Activated CD8-positive, alpha-beta memory T cell treated with anti-CD3 and anti-CD28 coated beads, Interleukin-2, amount 50 U/mL, for 48 hours (primary cell): ENCODE measurements at places on chromosomes 7 and 10.
A peak's percentile ranks its signal among the peaks of the same experiment; 100 is the strongest.

GRCh38 chr10:9390516-9390915 lies 1336.0 kb downstream of the GATA3 start:
- no peak for DNase-seq

- DNase-seq, result no peak
Measured at GRCh38 chr10:62584731-62585130, 210.6 kb downstream of the ZNF365 start.

GRCh38 chr7:6198689-6199595 lies 73.5 kb downstream of the CYTH3 start:
- no peak for DNase-seq

DNA sequence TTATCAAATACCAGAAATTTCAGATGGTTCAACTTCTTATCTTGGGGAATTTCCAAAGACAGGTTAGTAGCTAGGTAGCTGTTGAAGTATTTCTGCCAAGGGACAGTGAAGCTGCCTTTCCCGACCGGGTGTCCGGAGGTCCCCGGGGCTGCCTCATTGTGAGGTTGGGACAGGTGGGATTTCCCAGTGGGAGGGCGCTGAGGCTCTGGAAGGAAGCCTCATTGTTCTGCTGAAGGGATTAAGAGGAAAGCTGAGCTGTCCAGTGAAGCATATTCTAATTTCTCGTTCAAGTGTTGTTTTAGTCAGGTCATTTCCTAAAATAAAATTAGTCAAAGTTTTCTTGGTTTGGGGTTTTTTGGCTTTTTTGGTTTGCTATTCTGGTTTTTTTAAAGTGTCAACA lies 244.2 kb downstream of the MGMT start:
- no peak for DNase-seq

- no peak for DNase-seq
Measured at GRCh38 chr10:118002581-118002980, 44.2 kb downstream of the RAB11FIP2 start.

DNA sequence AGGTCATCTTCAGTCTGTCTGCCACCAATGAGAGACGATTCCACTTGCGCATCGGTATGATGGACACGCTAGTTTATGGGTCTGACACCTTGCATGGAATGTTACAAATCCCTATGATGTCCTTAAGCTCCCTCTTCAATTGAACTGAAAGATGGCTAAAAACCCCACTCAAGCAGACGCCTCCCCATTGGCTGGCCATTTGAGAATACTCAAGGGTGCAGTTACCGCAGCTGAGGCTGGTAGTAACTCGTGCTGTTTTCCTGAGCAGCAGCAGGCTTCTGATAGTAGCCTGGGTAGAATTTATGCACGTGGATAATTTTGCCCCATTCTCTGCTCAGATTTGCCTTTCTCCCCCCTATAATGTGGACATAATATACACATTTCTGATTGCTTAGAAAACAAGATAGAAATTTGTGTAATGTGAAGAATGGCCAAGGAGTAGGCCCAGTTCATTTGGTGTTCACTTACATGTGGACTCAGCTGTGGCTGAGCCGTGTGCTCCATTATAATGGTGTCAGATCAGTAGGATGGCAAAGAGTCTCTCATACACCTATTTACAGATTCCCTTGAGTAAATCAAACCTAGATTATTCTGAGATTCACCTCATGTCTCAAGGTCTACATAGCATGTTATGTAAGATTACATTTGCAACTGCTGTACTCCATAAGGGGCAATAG lies 142.8 kb downstream of the HIBADH start:
- DNase-seq, result no peak

DNA sequence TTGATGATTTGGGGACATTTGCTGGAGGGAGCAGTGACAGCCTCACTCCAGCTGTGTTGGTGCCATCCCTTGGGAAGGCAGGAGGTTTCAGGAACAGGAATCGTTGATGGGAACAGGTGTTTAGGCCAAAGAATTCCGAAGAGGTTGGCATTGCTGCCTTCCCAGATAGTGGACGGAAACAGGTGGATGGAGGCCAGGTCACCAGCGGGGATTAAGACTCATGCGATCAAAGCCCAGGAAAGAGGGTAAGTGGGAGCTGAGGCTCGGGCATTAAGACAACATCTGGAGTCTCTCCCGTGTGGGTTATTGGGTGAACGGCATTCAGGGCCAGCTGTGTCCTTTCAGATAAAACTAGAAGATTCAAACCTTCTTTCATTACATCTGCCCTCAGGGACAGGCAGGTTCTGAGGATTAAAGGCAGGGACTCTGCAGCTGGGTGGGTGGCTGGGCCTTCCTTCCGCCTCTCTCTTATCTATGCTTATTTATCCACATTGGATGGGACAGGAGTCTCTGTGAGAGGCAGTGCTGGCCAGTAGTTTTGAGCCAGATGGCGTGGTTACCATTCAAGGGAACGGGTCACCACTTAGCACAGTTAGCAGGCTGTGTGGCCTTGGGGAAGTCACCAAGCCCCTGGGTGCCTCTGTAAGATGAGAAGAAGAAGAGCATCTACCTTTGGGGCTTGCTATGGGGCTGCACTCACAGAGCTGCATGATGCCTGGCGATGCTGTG lies 67.6 kb downstream of the INSIG1 start:
- no peak for DNase-seq

DNA sequence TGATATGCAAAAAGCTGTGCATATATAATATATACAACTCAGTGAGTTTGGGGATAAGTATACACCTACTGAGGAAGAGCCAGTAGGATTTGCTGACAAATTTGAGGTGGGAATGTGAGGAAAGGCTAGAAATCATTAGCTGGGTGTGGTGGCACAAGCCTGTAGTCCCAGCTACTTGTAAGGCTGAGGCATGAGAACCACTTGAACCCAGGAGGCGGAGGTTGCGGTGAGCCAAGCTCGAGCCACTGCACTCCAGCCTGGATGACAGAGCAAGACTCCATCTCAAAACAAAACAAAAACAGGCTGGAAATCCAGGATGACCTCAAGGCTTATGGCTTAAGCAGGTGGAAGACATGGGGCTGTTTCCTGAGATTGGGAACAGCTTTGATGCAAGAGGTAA lies 10.6 kb upstream of the PLEKHS1 start:
- no peak for DNase-seq

DNA sequence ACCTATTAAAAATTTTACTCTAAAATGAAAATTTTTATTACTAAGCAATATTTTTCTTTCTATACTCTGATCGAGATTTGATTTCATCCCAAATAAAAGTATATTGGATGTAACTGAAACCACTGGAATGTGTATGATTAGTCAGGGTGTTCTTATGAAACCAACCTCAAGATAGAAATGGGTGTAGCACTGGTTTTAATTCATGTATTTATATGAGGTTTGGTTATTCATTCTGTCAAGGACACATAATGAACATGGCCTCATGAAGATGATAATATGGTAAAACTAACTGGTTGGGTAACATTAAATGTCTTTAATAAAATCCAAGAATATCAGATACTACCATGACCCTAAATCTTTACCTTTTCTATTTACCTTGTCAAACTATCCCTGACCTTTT lies 197.7 kb downstream of the SEMA3A start:
- no peak for DNase-seq

DNA sequence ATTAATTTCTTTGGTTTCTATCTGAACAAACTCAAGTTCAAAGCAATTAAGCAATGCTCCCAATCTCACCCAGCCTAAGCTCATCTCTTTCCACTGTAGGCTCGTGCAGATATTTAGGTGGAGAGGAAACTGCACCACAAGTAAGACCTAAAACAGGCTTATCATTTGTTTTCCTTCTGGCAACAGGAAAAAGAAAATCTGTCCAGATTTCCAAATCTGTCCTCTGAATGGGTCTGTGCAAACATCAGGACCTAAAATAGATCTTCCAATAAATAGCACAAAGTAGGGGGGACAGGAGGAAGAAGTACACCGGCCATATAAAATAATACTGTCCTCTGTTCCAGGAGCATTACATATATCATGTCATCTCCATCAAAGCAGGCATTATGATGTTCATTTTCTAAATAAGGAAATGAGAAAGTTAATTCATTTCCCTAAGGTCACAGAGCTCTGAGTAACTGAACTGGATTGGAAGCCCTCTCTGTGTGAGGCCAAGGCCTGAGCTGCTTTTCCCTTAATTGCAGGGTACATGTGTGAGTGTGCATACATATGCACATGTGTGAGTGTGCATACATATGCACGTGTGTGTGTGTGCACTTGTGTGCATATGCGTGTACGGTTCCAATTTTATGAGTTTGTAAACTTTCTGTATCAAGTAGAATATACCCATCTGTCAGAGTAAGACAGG lies 92.8 kb upstream of the PARD3 start:
- no peak for DNase-seq

- no peak for DNase-seq
Measured at GRCh38 chr7:152709287-152710152, 33.6 kb upstream of the XRCC2 start.

DNA sequence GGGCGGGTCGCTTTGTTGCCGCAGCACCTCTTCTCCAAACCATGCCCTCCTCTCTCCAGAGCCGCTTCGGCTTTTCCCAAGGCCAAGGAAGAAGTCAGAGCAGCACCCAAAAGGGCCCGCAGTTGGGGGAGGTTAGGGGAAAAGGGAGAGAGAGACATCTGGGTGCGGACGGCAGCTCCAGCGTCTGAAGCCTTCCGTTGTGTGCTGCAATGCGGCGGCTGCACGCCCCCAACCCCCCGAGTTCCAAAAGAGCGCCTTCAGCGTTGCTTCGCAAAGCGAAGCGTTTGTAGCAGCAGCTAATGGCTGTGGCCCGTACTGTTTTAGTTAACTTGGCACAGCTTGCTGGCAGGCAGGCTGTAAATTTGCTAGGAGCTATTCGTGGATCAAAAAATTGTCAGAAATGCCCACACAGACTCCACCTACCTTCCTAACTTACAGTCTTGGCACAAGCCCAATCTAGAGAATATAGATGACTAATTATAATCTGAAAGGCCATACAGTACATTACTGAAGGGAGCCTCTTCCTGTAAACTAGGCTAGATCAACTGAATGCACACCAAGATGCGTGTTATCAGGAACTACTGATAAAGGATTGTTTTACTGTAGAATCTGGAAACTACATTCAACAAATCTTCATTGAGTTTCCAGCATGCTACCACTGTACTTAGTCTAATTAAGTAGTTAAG lies 1.1 kb upstream of the KBTBD2 start:
- DNase-seq, result peak; percentile 82

- no peak for DNase-seq
Measured at GRCh38 chr7:7176406-7177043, 5.8 kb upstream of the C1GALT1 start.

- DNase-seq, result no peak
Measured at GRCh38 chr7:135650831-135651573, 11.3 kb upstream of the STMP1 start.

GRCh38 chr7:4240042-4240441 lies 442.1 kb upstream of the FOXK1 start:
- no peak for DNase-seq

GRCh38 chr10:4151466-4151865 lies 366.5 kb upstream of the KLF6 start:
- no peak for DNase-seq

DNA sequence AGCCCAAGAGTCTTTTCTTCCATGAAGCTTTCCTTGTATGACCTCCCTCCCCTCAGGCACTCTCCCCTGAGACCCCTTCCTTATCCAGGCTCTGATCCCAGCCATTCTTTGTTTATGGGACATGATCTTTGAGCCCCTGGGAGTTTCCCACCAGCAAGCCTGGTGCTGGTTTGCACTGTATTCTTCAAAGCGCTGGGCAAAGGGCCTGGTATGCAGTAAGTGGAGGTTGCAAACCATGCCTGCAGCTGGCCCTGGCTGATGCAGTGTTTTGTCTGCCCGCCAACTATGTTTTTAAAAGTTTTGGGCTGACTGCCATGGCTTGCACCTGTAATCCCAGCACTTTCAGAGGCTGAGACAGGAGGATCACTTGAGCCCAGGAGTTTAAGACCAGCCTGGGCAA lies 6.8 kb upstream of the NODAL start:
- DNase-seq, result no peak

GRCh38 chr10:129233351-129234148 lies 233.5 kb upstream of the MGMT start:
- DNase-seq, result no peak

- no peak for DNase-seq
Measured at GRCh38 chr7:149859369-149859768, 14.4 kb upstream of the ATP6V0E2 start.

GRCh38 chr10:88254091-88254490 lies 329.0 kb downstream of the RNLS start:
- no peak for DNase-seq

- DNase-seq, result no peak
Measured at GRCh38 chr10:99906470-99906869, 103.3 kb downstream of the DNMBP start.

GRCh38 chr7:124101173-124101768 lies 68.4 kb upstream of the TMEM229A start:
- no peak for DNase-seq

- DNase-seq, result no peak
Measured at GRCh38 chr10:132301371-132302330, 6.1 kb downstream of the STK32C start.

- no peak for DNase-seq
Measured at GRCh38 chr10:104658067-104658466, 17.0 kb downstream of the SORCS3 start.

DNA sequence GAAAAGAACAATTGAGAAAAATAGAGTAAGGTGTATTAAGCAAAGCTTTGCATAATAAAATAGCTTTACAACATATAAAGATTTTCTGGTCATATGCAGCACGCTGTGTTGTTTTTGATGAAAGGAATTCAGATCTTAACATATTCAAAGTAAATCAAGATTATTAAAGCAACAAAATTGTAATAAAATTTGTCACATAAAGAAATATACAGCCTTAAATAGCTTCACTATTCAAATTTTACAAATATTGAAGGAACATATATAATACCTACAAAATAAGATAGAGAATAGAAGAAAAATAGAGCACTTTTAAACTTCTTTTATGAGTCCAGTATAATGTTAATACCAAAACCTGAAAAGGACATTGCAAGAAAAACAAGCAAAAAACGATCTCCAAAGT lies 749.1 kb upstream of the POT1 start:
- no peak for DNase-seq

DNA sequence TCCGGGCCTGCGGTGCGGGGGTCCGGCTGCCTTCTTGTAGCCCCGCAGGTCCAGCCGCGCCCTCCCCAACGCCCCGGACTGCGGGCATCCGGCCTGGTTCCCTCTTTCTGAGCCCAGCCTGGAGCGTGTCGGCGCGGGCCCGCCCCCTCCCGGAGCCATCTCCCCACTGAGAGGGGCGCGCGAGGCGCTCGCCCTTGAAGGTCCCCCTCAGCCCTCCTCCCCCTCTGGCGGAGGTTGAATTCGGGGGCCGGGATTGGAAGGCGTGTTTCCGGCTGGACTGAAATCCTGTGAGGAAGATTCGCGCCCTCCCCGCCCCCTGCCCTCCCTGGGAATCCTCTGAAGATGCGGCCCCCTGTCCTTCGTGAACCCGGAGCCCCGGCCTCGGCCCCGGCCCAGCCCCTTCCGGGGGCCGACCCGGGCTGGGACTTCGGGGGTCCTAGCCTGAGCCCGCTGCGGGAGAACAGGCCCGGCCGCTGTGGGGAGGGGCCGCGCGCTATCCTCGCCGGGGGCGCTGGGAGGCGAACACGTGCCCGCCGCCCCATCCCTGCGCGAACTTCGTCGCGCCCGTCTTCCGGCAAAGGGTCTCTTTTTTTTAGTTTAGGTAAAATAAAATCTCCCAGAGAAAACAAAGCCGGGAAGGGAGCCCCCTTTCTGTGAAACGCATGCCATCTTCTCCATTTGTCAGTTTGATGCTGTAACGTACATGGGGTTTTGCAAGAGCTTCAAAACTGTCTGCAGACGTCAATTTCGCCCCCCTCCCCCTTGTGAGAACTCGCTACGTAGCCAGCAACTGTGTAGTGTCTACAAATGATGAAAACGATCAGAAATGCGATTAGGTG lies 636 bp downstream of the PDCD4 start:
- DNase-seq, result peak; percentile 86

GRCh38 chr10:13970236-13970956 lies 360.3 kb downstream of the FRMD4A start:
- no peak for DNase-seq

- DNase-seq, result peak; percentile 61
Measured at GRCh38 chr7:101018271-101019167, 1.4 kb upstream of the MUC17 start.
